ENCODE measurements at places on chromosomes 13 and 19. TPM values are rescaled to one million over a fixed set of nuclear protein-coding genes. Genes with fewer than 3 reads are reported as not detected.

Gene SERPINE3
- total RNA-seq = not detected

Gene CCL25
- not detected for total RNA-seq

Gene IRGC
- total RNA-seq = not detected

Gene ZNF737
- 50.1 TPM for total RNA-seq

Gene KCTD15
- 0.80 TPM for total RNA-seq

Gene SYCN
- total RNA-seq = not detected

Gene KIR3DL1
- not detected for total RNA-seq

GRCh38 chr19:46761418-46761831 is 15.2 kb upstream of the STRN4 start:
- H3K4me3 ChIP-seq = no peak overlapping the region
- DNase-seq = no peak
- H3K27ac ChIP-seq = no peak overlapping the region
- no peaks in the 10 kb centered on the region for H3K36me3 ChIP-seq
- no peaks in the 10 kb centered on the region for H3K27me3 ChIP-seq

GRCh38 chr13:112893570-112894422 is 75.2 kb upstream of the MCF2L start:
- H3K27ac ChIP-seq = peak overlapping the region; percentile 59
- DNase-seq = peak; percentile 70
- H3K27me3 ChIP-seq = peaks cover 7% of the 10 kb centered on the region
- peaks cover 33% of the 10 kb centered on the region for H3K4me1 ChIP-seq
- no peaks in the 10 kb centered on the region for H3K36me3 ChIP-seq

DNA sequence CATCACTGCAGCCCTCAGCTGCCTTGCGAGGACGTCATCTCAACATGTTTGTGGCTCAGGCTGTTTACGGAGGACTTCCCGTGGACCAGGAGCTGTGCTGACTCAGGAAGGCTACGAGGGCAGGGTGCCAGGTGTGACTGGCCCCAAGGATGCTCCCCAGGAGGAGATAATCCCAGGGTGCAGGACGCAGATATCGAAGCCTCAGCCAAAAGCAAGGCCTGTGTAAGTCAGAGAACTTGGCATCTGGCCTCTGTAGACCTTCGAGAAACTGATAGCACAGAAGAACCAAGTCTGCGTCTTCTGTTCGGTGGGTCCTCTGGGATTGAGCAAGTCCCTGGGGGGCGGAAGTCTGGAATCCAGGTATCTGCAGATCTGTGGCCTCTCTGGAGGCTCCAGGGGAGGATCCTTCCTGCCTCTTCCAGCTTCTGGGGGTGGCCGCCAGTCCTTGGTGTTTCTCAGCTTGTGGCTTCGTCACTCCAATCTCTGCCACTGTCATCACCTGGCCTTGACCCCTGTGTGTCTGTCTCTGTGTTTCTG is 2.6 kb upstream of the DOHH start:
- no peak overlapping the region for H3K27ac ChIP-seq
- H3K27me3 ChIP-seq = no peaks in the 10 kb centered on the region
- no peaks in the 10 kb centered on the region for H3K36me3 ChIP-seq
- peaks cover 32% of the 10 kb centered on the region for H3K4me1 ChIP-seq

- H3K4me3 ChIP-seq = no peak overlapping the region
- H3K36me3 ChIP-seq = no peaks in the 10 kb centered on the region
- H3K27me3 ChIP-seq = no peaks in the 10 kb centered on the region
- no peak for DNase-seq
These were observed 2080.4 kb downstream of the PCDH9 start for GRCh38 chr13:65149687-65150086.

- peak overlapping the region; percentile 36 for H3K4me3 ChIP-seq
- peak; percentile 75 for DNase-seq
These were observed 53.9 kb upstream of the CEACAM21 start for GRCh38 chr19:41521931-41522555.

DNA sequence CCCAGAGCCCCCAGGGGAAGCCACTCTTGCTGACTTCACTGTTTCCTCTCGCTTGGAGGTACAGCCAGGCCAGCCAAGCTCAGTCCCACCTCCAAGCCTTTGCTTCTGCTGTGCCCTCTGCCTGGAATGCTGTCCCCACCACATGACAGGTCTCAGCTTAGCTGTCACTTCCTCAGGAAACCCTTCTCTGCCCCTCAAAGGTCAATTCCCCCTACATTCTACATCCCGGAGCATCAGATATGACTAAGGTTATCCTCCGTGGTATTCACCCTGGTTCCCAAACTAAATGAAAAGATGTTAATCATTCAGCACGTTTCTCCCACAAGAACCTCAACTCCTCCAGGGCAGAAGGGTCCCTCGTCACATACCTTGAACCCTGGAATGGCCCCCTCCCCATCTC is 53.5 kb downstream of the PTPRS start:
- H3K4me1 ChIP-seq = peaks cover 27% of the 10 kb centered on the region
- H3K4me3 ChIP-seq = no peak overlapping the region

GRCh38 chr13:31172535-31172934 is 10.8 kb upstream of the HSPH1 start:
- no peaks in the 10 kb centered on the region for H3K36me3 ChIP-seq
- no peak for DNase-seq
- no peaks in the 10 kb centered on the region for H3K27me3 ChIP-seq
- H3K27ac ChIP-seq = no peak overlapping the region

DNA sequence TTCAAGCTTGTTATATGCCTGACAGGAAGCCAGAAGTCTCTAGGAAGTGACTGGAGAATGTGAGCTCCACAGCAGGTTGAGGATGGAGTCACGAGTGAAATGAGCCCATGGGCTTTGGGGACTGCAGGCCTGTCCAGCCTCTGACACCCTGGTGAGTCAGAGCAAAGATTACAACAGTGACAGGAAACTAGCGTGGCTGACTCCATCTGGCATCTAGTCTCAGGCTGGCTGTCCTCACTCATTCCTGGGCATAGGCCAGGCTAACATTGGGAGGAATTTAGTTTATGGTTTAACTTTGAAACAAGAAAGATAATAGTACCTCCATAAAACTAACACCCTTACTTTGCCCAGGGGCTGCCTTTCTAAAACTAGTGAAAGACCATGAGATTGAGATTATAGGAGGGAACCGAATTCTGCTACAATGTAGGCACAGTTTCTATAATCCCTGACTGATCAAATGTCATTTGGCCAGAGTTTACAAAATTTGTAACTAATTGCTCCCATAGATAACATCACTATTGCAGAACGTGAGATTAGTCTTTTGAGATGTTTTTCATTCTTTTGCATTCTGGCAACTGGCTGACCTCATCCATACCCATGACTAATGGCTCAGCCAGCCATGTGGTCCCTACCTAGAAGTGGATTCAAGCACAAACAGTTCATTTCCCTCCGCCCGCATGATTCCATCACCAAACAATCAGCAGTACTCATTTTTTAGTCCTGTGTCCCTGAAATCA is 28.4 kb downstream of the PSG1 start:
- no peak overlapping the region for H3K4me3 ChIP-seq
- H3K36me3 ChIP-seq = no peaks in the 10 kb centered on the region
- no peak for DNase-seq
- no peaks in the 10 kb centered on the region for H3K4me1 ChIP-seq
- no peak overlapping the region for H3K27ac ChIP-seq

GRCh38 chr19:55567708-55568328 is 12.8 kb downstream of the ZNF579 start:
- no peak overlapping the region for H3K4me3 ChIP-seq
- DNase-seq = no peak
- H3K27me3 ChIP-seq = no peaks in the 10 kb centered on the region
- no peaks in the 10 kb centered on the region for H3K36me3 ChIP-seq

DNA sequence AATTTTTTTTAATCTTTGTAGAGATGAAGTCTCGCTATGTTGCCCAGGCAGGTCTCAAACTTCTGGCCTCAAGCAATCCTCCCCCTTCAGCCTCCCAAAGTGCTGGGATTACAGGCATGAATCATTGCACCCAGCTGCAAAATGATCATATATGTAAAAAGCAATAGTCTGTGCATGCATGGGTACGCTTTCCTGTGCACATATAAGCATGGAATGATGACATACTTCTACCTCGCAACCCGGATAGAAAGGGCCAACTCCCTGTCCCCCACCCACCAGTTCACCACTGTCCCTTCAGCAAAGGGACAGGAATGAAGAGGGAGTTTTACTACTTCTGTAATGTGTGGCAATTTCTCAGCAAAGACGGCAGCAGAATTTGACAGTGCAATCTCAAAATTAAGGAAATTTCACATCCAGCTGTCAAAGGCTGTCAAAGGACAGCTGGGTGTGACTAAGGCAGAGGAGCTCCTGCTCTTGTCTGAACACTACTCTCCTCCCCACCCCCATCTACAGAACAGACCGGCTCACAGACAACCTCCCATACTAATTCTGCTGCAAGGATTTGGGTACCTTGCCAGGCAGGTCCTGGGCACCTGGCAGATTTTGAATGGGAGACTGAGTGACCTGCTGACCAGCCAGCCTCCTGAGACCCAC is 95.6 kb downstream of the TSHZ3 start:
- no peaks in the 10 kb centered on the region for H3K27me3 ChIP-seq
- H3K27ac ChIP-seq = no peak overlapping the region
- no peaks in the 10 kb centered on the region for H3K36me3 ChIP-seq
- DNase-seq = no peak
- H3K4me1 ChIP-seq = no peaks in the 10 kb centered on the region
- H3K4me3 ChIP-seq = no peak overlapping the region

Data from B cell (primary cell).